ENCODE measurements at places on chromosomes 16 and 17.

DNA sequence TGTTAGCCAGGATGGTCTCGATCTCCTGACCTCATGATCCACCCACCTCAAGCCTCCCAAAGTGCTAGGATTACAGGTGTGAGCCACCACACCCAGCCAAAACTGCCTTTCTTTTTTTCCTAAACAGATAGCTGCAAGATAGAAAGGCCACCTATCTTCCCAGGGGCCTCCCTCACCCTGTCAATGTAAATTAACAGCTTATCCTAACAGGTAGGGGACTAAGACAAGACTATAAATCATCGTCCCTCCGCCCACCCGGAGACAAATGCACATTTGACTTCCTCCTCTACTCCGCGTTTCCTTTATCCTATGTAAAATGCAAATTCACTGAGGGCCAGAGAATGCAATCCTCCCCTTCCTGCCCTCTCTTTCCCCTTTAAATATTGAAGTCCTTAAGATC lies 71.4 kb downstream of the MARF1 start:
- DNase-seq, result no peak

DNA sequence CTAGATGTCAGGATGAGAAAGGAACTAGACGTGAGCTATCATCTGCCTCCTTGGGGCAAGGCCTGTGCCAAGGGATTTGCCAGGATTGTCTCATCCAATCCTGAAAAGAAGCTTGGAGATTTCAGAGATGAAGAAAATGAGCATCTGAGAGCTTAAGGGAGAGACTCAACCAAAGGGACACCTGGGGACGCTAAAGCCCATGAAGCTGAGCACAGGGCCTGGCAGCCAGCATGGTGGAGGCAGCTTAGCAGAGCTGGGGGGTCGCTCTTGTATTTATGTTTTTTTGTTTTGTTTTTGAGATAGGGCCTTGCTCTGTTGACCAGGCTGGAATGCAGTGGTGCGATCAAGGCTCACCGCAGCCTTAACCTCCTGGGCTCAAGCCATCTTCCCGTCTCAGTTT lies 18.4 kb upstream of the GLIS2 start:
- DNase-seq, result no peak

DNA sequence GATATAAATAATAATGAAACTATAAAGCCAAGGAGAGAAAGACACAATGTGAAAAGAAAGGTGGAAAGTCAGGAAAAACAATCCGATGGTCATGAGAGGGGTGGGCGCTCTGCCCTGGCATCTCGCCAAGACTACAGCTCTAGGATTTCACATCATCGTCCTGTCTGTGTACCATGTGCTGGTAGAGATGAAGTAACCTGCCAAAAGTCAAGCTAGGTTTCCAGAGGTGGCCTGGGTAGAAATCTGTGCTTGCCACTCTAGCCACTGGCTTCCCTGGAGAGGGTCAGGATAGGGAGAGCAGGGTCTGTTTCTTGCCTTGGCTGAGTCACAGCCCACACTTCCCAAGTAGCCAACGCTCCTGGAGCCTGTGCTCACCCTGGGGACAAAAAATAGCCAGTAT lies 31.0 kb upstream of the TRAP1 start:
- no peak for DNase-seq

DNA sequence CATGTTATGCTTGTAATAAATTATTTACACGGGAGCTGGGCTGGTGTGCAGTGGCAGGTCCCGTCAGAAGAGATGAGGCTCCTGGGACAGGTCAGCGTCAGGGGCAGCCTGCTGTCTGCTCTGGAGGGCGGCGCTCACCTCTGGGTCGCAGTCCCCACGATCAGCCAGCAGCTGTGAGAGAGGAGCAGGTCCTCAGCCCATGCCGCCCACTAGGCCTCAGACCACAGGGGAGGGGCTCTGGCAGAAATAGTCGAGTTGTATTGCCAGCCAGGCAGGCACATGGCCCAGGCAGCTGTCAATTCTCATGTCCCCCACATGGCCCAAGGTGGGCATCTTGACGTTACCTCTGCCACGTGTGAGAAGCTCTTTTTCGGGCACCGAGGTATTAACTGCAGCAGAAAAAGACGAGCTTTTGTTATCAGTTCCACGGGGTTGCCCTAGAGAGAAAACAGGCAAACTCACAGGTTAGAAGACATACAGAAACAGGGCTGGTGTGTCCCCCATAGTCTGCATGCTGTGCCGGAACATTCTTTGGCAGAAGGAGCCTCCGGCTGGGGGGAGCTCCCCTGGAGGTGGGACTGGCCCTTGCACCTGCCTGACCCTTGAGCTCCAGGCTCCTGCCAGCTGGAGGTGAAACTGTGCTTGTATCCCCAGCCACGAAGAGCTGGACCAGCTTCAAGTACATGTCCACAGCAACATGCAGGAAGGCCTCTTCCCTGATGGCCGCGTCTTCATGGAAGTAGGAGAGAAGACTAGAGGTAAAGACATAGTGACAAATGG lies 17.4 kb downstream of the ZNF276 start:
- DNase-seq, result no peak

GRCh38 chr17:38749223-38750043 lies 1.3 kb upstream of the PCGF2 start:
- DNase-seq, result no peak

DNA sequence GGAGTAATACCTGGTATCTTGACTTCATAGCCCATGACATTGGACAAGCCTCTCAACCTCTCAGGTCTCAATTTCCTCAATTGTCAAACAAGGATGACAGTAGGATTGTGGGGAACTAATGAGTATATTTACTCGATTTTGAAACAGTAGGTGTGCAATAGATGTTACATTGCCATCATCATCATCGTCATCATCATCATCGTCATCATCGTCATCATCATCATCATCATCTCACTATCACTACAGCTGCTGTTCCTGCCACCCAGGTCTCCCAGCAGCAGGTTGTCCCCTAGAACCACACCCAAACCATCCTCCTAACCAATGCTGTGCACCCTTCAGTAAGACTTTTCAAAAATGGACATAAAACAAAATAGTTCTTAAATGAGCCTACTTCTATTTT lies 24.8 kb upstream of the CDRT4 start:
- DNase-seq, result no peak

DNA sequence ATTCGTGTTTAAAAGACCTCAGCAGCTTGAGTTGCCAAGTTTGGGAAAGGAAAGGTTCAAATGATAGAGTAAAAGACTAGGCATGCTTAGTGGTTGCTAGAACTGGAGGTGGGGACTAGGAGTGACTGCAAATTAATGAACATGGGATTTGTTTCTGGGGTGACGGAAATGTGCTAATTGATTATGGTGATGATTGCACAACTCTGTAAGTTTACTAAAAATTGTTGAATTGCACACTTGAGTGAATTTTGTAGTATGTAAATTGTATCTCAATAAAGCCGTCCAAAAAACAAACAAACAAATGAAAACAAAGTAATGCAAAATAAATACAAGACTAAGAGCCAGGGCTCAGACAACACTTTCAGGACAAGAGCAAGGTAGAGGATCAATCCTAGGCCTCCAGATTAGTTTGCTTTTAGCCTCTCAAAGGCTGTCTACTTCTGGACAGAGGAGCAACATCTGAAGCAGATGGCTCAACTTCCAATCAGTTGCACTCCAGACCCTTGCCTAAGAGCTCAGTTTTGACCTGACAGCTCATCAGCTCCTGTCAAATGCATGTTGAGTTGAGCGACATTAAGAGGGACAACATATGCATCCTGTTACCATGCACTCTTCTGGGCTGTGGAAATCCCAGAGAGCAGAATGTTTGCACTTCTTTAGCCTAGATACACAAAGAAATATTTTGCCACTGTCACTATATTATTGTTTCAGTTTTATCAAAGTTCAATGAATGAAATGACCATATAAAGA lies 111.2 kb upstream of the ASIC2 start:
- no peak for DNase-seq

- no peak for DNase-seq
Measured at GRCh38 chr16:17798716-17799115, 328.0 kb upstream of the XYLT1 start.

DNA sequence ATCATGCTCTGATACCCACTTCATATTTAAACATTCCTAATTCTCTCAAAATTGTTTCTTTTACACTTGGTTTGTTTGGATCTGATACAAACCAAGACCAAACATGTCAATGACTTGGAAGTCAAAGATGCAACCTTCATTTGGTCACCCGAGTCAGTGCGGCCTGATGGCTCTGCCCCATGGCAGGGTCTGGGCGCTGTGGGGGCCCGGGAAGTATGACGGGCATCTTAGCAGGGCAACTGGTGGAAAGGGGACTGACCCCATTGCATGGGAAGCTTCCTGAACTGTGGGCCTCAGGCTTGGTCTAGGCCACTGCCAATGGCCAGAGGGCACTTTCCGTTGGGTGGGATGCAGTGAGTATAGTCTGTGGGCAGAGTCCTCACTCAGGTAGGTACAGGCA lies 178.0 kb downstream of the KATNIP start:
- no peak for DNase-seq

DNA sequence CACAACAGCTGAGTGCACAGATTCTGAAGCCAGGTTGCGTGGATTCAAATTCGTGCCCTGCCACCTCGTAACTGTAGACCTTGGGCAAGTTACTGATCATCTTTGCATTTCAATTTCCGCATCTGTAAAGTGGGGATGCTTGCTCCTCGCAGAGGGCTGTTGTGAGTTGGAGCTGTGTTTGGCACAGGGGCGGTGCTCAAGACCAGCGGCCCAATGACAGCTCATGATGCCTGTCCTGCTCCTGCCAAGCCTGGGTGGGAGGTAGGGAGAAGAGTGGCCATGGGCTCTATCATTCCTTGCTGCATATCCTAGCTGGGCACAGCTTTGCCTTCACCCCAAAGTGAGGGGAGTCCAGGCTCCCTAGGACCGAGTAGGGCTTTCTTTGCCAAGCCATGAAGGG lies 12.6 kb downstream of the NXPH3 start:
- DNase-seq, result no peak

All from stimulated activated CD8-positive, alpha-beta memory T cell treated with anti-CD3 and anti-CD28 coated beads, Interleukin-15, amount 100 ng/mL, for 4 hours (primary cell).